Stimulated activated CD8-positive, alpha-beta memory T cell treated with anti-CD3 and anti-CD28 coated beads, Interleukin-4, amount 100 ng/mL, for 1 hour (primary cell): ENCODE measurements at places on chromosomes 13 and 19.

GRCh38 chr13:22549126-22549525, 631.7 kb upstream of the SGCG start:
- DNase-seq = no peak

- no peak for DNase-seq
Measured at GRCh38 chr19:31664096-31664495, 314.9 kb upstream of the TSHZ3 start.

DNA sequence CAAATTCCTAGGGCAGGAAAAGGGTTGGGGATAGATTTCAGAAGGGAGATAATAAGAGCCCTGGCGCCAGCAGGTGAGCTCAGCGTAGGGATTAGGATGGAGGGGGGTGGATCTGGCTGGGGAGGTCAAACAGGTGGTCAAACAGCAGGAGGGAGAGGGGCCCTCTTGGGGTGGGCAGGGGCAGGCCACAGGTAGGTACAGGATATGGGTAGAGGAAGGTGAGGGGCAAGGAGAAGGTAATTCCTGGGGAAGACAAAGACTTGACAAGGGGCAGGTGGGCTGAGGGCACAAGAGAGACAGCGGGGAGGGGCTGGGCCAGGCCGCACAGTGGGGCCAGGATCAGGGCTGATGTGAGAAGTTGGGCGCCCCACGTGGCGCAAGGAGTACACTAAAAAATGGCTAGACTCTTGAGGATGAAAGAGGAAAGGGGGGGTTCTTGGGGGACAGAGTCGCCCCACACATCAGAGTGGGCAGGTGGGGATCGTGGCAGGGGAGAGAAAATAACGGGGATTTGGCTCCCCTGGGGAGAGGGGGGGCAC, 713 bp downstream of the KRI1 start:
- DNase-seq = no peak

DNA sequence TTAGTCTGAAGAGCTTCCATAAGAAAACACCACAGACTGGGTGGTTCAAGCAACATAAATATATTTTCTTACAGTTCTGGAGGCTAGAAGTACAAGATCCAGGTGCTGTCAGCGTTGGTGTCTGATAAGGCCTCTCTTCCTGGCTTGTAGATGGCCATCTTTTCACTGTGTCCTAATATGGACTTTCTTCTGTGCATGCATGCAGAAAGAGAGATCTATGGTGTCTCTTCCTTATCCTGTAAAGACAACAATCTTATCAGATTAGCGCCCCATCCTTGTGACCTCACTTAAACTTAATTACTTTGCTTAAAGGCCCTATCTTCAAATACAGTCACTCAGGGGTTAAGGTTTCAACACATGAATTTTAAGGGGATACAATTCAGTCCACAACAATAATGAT, 14.1 kb upstream of the NDFIP2 start:
- no peak for DNase-seq

DNA sequence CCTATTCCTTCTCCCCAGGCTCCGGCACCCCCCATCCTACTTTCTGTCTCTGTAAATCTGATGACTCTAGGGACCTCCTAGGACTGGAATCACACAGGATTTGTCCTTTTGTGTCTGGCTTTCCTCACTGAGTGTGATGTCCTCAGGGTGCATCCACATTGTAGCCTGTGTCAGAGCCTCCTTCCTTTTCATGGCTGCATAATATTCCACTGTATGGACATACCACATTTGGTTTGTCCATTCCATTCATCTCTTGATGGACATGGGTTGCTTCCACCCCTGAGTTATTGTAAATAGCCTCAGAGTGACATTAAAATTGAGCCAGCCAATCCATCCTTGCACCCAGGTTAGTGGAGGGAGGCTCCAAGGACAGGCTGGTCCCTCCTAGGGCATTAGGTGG, 22.8 kb upstream of the NMRK2 start:
- no peak for DNase-seq

DNA sequence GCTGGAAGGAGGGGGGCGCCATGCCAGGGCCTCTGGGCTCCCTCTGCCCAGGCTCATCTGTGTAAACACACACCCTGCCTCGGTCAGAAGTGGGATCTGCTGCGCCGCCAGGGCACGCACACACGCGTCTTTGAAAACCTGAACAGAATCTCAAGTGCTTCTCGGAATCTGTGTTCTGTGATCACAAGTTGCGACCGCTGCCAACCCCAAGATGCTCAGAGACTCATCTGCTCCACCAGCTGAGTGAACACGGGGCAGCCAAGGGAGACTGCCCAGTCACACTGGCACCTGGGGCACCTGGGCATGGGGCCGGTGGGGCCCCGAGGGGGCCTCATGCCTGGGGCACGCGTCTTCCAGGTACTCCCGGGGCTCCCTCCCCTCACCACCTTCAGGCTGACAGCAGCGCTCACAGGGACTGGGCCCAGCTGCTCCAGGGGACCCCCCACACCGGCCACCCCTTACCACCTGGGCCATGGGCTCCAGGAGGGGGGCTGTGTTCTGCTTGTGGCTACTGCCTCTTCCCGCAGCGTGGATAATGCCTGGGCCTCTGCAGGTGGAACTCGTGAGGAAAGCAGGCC, 59.0 kb downstream of the KLF2 start:
- no peak for DNase-seq

GRCh38 chr19:16167055-16167454, 6.3 kb downstream of the CIB3 start:
- DNase-seq = no peak

DNA sequence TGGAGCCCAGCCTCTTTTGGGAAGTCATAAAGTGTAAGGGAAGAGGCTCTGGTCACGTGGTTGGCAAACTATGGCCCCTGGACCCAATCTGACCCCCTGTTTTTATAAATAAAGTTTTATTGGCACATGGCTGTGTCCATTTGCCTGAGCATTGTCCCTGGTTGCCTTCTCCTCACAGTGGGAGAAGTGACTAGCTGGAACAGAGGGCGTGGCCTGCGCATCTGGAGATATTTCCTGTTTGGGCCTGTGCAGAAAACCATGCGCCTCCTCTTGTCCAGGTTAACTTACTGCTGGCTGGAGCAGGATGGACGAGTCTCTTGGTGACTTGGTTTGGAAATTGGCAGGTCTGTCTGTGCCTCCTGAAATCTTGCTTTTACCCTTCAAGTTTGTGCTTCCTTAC, 48.3 kb downstream of the KDM4B start:
- DNase-seq = no peak

GRCh38 chr19:44141191-44142058, at the start of gene ZNF234:
Gene ZNF234 (plus strand): TSS chr19:44141554. CDS start chr19:44144633, 3,079 bp downstream.
- peak; percentile 31 for DNase-seq

DNA sequence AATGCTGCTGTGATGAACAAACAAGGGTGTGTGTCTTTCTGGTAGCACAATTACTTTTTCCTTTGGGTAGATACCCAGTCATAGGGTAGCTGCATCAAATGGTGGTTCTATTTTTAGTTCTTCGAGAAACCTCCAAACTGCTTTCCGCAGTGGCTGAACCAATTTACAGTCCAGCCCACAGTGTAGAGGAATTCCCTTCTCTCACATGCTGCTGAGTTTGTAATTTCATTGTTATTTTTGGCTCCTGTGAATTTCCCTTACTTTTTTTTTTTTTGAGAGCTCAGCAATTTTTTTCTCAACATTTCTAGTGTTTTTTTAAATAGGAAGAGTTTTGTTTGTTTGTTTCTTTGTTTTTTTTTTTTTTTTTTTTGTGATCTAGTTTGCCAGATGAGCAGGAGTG, 37.5 kb upstream of the ADGRE1 start:
- DNase-seq = no peak

DNA sequence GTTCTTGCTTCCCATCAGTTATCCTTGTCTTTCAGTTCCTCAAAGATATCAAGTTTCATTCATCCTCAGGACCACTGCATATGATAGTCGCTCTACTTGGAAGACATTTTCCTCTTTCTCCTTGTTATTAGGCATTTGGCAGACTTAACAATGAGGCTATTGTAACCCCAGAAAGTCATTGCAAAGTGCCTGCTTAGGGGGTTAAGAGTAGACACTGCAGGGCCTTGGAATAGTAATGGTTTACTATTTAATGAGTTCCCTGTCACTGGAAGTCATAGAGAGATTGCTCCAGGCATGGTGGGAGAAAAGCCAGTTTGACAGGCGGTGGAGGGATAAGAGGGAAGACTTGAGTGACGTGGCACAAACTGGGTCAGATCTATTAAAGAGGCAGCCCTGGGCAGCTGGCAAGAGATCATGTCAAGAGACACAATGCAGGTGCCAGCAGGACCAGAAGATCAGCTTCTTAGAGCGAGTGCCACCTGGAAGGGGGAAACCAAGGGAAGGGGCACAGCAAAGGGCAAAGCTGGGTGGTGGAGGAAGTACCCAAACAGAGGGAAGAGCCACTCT, 16.8 kb upstream of the CPB2 start:
- DNase-seq = no peak

DNA sequence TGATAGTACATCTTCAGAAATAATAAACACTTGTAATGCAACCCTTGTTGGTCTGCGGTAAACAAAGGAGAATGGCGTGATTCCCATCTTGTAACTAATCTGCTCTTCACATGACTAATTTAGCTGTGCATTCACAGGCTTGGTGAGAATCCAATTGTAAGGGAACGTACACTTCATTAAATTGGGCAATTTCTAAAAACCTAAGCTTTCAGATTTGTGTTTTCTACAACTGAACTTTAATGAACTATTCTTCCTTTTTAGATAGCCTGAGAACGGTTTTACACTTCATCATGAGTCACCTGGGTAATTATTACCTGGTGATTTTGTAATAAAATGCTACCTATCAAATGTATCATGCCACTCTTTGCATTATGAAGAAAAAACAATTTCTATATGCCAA, 306.9 kb downstream of the KLF5 start:
- DNase-seq = no peak
